SJSA1 (cell line): ENCODE measurements at places on chromosomes 4 and X.

- H3K4me1 ChIP-seq, result no peaks in the 10 kb centered on the region
- no peak overlapping the region for H3K27ac ChIP-seq
- DNase-seq, result no peak
- no peaks in the 10 kb centered on the region for H3K27me3 ChIP-seq
Measured at GRCh38 chrX:46643636-46644035, 70.1 kb downstream of the CHST7 start.

DNA sequence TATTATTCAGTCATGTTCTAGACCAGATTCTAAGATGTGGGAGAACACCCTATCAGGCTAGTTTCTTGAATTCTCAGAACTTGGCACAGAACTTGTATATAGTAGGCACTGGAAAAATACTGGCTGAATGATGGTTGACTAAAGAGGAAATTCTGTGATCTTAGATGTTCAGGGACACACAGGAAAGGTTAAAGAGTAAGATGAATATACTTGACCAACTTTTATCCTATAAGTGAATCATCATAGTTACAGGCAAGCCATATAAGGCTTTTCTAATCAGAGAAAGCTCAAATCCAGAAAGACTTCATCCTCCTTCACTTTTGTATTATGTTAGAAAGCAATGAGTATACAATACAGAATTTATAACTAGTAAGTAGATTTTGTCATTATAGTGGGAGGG is 53.8 kb downstream of the SEPTIN11 start:
- H3K4me3 ChIP-seq, result no peak overlapping the region
- H3K4me1 ChIP-seq, result peaks cover 65% of the 10 kb centered on the region
- no peak for DNase-seq
- H3K27ac ChIP-seq, result no peak overlapping the region

- H3K36me3 ChIP-seq, result no peaks in the 10 kb centered on the region
- no peak overlapping the region for H3K4me3 ChIP-seq
- no peaks in the 10 kb centered on the region for H3K27me3 ChIP-seq
- H3K27ac ChIP-seq, result no peak overlapping the region
- no peak for DNase-seq
Measured at GRCh38 chr4:25950461-25951389, 36.7 kb downstream of the SMIM20 start.

DNA sequence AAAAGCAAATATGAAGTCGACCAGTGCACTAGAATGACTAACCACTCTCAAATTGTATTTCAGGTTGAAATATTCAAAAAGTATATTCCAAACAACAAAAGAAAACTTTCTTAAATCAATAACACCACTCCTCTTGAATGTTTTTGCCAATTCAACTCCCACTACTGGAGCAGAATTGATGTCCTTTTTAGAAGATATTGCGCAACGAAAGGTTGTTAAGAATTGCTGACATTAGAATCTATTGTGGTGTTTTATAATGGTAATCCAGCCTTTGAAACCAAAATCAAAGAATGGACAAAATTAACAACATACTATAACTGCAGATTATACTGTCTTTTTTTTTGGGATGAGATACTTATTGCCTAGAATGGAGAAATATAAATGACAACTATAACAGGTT is 331.3 kb downstream of the GRXCR1 start:
- H3K4me3 ChIP-seq, result no peak overlapping the region
- H3K4me1 ChIP-seq, result no peaks in the 10 kb centered on the region
- no peaks in the 10 kb centered on the region for H3K27me3 ChIP-seq

GRCh38 chr4:99062120-99062519 is 26.5 kb downstream of the ADH5 start:
- no peak overlapping the region for H3K4me3 ChIP-seq
- no peaks in the 10 kb centered on the region for H3K27me3 ChIP-seq
- H3K4me1 ChIP-seq, result peaks cover 18% of the 10 kb centered on the region
- no peak overlapping the region for H3K27ac ChIP-seq
- peaks cover 55% of the 10 kb centered on the region for H3K36me3 ChIP-seq
- no peak for DNase-seq

DNA sequence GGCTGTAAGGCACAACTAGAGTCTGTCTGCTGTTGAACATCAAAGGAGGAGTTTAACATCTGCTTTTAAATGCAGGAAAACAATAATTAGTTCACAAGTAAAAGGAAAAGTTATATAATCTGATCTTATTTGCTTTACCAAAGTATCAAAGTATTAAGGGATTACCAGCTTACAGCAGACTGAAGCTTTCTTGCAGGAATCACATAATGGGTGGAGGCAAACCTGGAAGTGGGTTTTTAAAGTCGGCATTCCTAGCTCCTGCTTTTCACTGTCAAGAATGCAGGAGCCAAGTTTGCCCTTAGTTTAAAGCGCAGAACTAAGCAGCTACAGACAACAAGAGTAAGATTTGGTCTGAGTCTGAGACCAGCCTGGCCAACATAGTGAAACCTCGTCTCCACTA is 122.2 kb downstream of the APBB2 start:
- no peaks in the 10 kb centered on the region for H3K36me3 ChIP-seq
- H3K4me1 ChIP-seq, result no peaks in the 10 kb centered on the region
- no peak overlapping the region for H3K27ac ChIP-seq
- no peak for DNase-seq

- no peaks in the 10 kb centered on the region for H3K27me3 ChIP-seq
- DNase-seq, result no peak
- H3K27ac ChIP-seq, result no peak overlapping the region
- no peaks in the 10 kb centered on the region for H3K36me3 ChIP-seq
- H3K4me1 ChIP-seq, result no peaks in the 10 kb centered on the region
Measured at GRCh38 chrX:16213961-16214360, 46.7 kb downstream of the MAGEB17 start.

- no peaks in the 10 kb centered on the region for H3K4me1 ChIP-seq
- no peak for DNase-seq
- no peaks in the 10 kb centered on the region for H3K27me3 ChIP-seq
- no peaks in the 10 kb centered on the region for H3K36me3 ChIP-seq
- H3K4me3 ChIP-seq, result no peak overlapping the region
Measured at GRCh38 chr4:40340030-40340429, 4.9 kb downstream of the CHRNA9 start.

DNA sequence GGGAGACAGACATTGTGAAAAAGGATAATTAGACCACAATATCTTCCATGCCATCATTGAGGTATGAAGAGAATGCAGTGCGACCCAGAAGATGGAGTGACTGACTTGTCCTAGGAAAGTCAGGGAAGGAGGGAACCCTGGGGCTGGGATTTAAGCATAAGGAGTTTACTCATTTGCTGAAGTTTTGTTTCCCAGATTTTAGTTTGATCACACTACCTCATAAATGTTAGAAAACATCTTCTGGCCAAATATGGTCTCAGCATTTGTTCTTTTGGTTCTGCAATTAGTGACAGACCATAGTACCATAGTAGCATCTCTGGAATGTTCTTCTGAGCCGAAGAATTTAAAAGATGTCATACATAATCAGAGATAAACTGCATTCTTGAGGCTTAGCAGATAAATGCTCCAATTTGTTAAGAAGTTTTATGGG is 96.5 kb upstream of the PGRMC2 start:
- H3K27me3 ChIP-seq, result no peaks in the 10 kb centered on the region
- H3K27ac ChIP-seq, result peak overlapping the region; percentile 95
- peaks cover 61% of the 10 kb centered on the region for H3K4me1 ChIP-seq

- no peak overlapping the region for H3K27ac ChIP-seq
- DNase-seq, result no peak
- H3K4me3 ChIP-seq, result no peak overlapping the region
- no peaks in the 10 kb centered on the region for H3K4me1 ChIP-seq
Measured at GRCh38 chr4:5884796-5885195, 8.1 kb downstream of the CRMP1 start.

GRCh38 chrX:69060631-69061408 is 104.4 kb downstream of the PJA1 start:
- H3K4me3 ChIP-seq, result no peak overlapping the region
- H3K36me3 ChIP-seq, result no peaks in the 10 kb centered on the region
- no peaks in the 10 kb centered on the region for H3K27me3 ChIP-seq
- no peak overlapping the region for H3K27ac ChIP-seq
- H3K4me1 ChIP-seq, result no peaks in the 10 kb centered on the region

GRCh38 chr4:176964116-176964691 is 171.5 kb upstream of the VEGFC start:
- DNase-seq, result no peak
- no peaks in the 10 kb centered on the region for H3K27me3 ChIP-seq
- H3K36me3 ChIP-seq, result no peaks in the 10 kb centered on the region
- no peak overlapping the region for H3K27ac ChIP-seq

GRCh38 chr4:142331132-142331531 is 515.0 kb downstream of the INPP4B start:
- H3K27ac ChIP-seq, result no peak overlapping the region
- no peak for DNase-seq
- no peaks in the 10 kb centered on the region for H3K36me3 ChIP-seq
- no peaks in the 10 kb centered on the region for H3K27me3 ChIP-seq
- H3K4me1 ChIP-seq, result no peaks in the 10 kb centered on the region

DNA sequence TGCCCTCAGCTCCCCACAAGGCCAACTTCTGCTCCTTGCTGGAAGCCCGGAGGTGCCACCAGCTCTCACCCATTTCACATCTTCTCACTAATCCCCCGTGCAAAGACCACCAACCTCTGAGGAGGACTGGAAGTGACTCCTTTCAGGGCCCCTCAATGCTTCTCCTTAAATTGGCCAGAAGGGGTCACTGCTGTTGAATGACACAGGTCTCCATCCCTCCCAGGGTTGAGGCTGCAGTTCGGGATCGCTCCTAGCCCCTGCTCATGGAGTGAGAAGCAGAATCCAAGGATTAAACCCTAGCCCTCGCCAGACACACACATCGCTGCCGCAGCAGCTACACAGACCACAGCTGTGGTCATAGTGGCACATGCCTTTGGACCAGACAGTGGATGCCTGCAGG is 279.5 kb upstream of the TAPT1 start:
- no peak overlapping the region for H3K4me3 ChIP-seq
- H3K4me1 ChIP-seq, result no peaks in the 10 kb centered on the region
- no peaks in the 10 kb centered on the region for H3K36me3 ChIP-seq
- no peak for DNase-seq

DNA sequence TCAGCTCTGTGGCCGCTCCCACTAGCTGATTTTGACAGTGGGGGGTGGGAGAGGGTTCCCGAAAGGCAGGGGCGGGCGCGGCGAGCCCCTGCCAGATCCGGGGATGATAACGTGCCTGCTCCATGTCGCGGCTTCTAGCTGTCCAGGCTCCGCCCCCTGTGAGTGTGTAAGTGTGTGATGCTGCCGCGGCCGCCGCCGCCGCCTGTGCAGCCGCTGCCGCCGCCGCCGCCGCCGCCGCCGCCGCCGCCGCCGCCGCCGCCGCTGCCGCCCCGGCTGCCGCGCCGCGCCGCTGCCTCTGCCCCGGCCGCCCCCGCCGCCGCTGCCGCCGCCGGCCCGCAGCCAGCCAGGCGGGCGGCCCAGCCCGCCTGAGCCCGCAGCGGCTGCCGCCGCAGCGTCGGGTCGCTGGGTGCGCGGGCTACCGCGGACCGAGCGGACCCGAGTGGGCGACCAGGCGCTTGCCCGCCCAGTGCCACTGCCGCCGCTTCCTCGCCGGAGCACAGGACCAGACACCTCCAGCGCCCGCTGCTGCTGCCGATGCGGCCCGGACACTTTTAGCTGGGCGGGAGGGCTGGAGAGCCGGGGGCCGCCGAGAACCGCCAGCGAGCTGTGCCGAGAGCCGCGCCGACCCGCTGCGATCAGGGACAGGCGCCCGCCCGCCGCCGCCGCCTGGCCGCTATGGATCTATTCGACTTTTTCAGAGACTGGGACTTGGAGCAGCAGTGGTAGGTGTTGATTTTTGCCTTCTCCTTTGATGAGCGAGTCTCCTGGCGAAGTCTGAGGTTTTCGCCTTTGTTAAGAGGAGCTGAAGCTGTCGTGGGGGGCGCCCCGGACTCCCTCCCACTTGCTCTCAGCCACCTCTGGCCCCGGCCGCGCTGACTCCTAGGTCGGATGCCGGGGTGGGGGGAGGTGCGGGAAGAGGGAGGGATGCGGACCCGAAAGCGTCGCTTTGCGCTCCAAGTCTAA is at the start of gene AFF2:
Gene AFF2, plus strand, starts transcription at position 195 of the 963 bp plus-strand sequence. Its CDS starts 481 bp downstream, at position 676.
- DNase-seq, result peak; percentile 18
- peak within 1 kb of the TSS; percentile 32 for H3K4me3 ChIP-seq
- no peaks in the 10 kb centered on the region for H3K4me1 ChIP-seq
- H3K27me3 ChIP-seq, result peaks cover 16% of the 10 kb centered on the region; the same call in 1 of the 2 replicates
- H3K27ac ChIP-seq, result no peak within 1 kb of the TSS

DNA sequence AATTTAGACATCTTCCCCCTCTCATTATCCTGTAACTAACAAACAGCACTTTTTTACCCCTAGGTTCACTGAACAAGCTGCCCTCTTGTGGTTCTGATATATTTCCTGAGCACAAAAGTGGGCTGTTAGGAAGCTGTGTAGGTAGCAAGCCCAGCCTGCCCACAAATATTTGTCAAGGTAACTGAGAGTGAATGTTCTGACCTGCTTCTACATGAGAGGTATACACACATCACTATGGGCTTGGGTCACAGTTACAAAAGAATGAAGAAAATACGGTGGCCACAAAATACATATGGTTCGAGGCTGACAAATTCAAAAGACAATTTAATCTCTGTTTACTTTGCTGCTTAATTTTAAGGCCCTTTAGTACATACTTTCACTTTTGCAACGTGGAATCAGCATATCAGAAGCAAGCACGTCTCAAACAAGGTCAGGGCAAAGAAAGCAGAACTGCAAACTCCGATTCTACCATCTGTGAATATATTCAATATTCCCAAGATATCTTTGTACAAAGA is 78.7 kb downstream of the RBM47 start:
- no peaks in the 10 kb centered on the region for H3K36me3 ChIP-seq
- peak overlapping the region; percentile 12; the same call in 1 of the 2 replicates for H3K4me3 ChIP-seq
- H3K27me3 ChIP-seq, result no peaks in the 10 kb centered on the region
- no peak overlapping the region for H3K27ac ChIP-seq

GRCh38 chrX:72465889-72466288 is 106.8 kb downstream of the HDAC8 start:
- H3K27ac ChIP-seq, result no peak overlapping the region
- no peaks in the 10 kb centered on the region for H3K36me3 ChIP-seq
- no peaks in the 10 kb centered on the region for H3K4me1 ChIP-seq
- H3K4me3 ChIP-seq, result no peak overlapping the region
- H3K27me3 ChIP-seq, result no peaks in the 10 kb centered on the region

GRCh38 chrX:30971774-30972603 is 82.9 kb upstream of the TAB3 start:
- peak; percentile 7 for DNase-seq
- H3K27me3 ChIP-seq, result no peaks in the 10 kb centered on the region
- H3K4me3 ChIP-seq, result no peak overlapping the region
- no peaks in the 10 kb centered on the region for H3K4me1 ChIP-seq
- no peak overlapping the region for H3K27ac ChIP-seq

- no peak for DNase-seq
- no peaks in the 10 kb centered on the region for H3K27me3 ChIP-seq
- no peaks in the 10 kb centered on the region for H3K36me3 ChIP-seq
- H3K4me1 ChIP-seq, result peaks cover 10% of the 10 kb centered on the region
Measured at GRCh38 chrX:41522671-41523070, 75.5 kb downstream of the NYX start.

GRCh38 chr4:83334425-83335241 is at the start of gene HPSE:
TSS of gene HPSE (minus strand) at chr4:83334848. CDS start at chr4:83334782, 66 bp downstream.
- no peaks in the 10 kb centered on the region for H3K27me3 ChIP-seq
- peak; percentile 65 for DNase-seq
- H3K27ac ChIP-seq, result no peak within 1 kb of the TSS
- no peaks in the 10 kb centered on the region for H3K36me3 ChIP-seq
- peak within 1 kb of the TSS; percentile 44 for H3K4me3 ChIP-seq
- peaks cover 12% of the 10 kb centered on the region for H3K4me1 ChIP-seq

- H3K36me3 ChIP-seq, result no peaks in the 10 kb centered on the region
- no peaks in the 10 kb centered on the region for H3K27me3 ChIP-seq
- H3K4me1 ChIP-seq, result no peaks in the 10 kb centered on the region
Measured at GRCh38 chr4:169059306-169060211, 49.5 kb upstream of the CBR4 start.

GRCh38 chr4:108744307-108744706 is 18.5 kb downstream of the ETNPPL start:
- no peak overlapping the region for H3K4me3 ChIP-seq
- no peaks in the 10 kb centered on the region for H3K36me3 ChIP-seq
- no peaks in the 10 kb centered on the region for H3K4me1 ChIP-seq
- no peak for DNase-seq
